Activated T-helper 17 cell treated with anti-CD3 and anti-CD28 coated beads, Interleukin-2, amount 50 U/mL, for 72 hours (primary cell): ENCODE measurements at places on chromosomes 7 and 10.

DNA sequence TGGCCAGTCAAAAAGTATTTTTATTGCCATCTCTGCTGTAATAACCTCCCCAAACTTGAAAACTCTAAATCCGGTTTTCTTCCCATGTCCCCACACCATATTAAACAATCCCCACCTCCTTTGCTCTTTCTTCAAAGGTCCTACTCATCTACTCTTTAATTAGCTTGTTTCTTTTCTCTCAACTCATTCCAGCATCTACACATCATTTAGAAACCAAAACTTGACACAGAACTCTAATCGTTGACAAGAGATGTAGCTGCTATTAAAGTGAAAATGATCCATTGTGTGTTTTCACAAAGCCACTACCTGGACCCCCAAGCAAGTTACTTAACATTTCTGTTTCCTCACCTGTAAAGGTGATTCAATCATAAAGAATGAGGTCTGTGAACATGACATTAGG is 436.3 kb upstream of the NPVF start:
- no peak for ATAC-seq

DNA sequence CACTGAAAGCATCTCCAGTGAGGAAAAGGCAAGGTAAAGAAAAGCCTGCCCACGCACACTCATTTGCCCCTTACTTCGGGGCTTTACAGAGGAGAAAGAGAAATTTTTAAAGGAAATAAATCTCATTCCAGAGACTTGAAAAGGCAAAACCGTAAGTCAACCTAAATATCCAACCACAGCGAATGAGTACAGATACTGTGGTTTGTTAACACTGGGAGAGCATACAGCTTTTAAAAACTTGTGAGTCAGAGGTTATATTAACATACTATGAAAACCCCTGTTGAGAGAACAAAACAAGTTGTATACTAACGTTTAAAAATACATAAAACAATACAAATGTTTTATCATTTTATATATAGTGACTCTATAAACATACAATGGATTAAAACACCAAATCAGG is 28.6 kb upstream of the ST7 start:
- ATAC-seq = peak; percentile 60

GRCh38 chr7:106064316-106064715 is 47.8 kb downstream of the SYPL1 start:
- ATAC-seq = no peak

DNA sequence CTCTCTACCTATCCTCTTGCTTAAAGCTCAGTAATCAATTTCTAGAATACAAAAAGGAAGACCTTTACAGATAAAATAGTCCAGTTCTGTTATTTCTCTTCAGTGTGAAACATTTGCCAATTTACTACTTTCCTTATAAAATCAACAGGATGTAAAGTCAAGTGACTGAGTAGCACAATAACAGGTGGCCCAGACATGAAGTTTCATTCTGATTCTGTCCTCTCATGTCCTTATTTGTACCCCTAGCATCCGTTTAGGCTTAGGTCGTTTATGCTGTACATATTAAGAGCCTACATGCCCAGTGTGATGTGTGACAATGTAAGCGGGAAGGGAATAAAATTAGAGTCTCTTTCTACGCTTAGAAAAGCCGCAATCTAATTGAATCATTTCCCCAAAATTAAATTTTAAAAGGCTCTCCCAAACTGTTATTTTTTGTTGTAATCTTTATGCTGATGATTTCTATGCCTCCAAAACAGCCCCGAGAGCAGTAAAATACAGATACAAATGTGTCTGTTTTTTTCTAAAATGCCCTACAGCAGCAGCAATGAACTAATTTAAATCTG is 29.1 kb downstream of the EPC1 start:
- peak; percentile 85 for ATAC-seq

DNA sequence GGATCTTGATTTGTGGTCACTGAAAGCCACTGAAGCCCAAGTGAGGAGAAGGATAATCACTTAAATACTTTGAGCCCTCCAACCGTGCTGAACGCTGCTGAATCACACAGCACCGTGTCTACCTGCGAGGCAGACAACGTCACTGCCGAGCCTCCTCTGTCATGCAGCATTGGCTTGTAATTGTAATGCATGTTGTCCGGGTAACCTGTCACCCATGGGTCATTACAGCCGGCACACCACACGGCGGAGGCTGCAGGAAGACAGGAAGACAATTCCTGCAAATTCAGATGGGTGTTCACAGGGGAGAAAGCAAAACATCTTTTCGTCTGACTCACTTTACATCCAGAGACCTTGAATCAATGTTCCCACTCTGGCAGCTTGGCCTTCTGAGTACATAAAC is 546.1 kb upstream of the FOXK1 start:
- no peak for ATAC-seq

DNA sequence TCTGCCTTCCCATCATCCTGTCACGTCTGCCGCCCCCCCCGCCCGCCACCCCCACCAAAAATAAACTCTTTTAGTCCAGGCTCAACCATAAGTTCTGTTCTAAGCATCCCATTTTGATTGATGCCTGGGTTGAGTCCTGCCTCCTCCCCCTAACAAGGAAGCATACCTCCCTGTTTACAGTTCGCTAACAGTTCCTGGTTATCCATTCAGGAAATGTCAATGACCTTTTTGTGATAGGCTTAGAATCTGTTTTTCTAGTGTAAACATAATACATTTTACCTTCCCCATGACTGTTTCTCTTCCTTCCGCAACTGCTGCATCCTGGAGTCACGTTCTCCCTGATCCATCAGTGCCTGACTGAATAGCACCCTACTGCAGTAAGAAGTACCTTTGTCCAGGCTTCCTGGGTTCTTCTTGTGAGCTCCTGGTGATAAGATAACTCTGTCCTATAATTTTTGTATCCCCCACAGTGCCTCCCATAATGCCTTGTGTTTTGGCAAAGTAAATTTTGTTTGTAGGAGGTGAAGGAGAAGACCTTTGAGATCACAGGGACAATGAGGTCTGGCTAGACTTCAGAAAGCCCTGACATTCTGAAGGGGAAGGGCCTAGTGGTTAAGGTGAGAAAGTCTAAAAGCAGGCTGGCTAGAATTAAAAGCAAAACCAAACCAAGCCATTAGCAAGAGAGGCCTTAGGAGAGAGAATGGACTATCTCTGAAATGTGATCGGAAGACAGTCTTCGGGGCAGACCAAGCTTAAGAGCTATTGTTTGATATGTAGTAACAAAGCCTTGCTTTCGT is 7.3 kb downstream of the AGFG2 start:
- ATAC-seq = peak; percentile 7

- no peak for ATAC-seq
Observed at GRCh38 chr10:88190123-88190522, 326.7 kb downstream of the PTEN start.

DNA sequence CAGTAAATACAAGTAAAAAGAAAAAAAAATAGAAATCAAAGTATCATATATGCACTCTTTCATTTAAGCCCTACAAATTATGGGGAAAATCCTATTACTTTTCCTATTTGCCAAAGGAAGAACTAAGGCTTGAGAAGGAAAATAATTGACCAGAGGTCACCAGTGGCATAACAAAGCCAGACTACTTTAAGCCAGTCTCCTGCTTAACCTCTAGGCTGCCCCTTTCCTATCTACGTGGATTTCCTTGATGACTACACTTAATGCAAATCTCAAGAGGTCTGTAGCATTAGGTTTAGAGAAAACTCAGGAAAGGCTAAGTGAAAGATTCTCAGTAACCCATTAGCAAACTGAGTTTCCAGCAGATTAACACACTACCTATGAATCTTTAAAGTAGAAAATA is 49.8 kb downstream of the TPK1 start:
- ATAC-seq = no peak

DNA sequence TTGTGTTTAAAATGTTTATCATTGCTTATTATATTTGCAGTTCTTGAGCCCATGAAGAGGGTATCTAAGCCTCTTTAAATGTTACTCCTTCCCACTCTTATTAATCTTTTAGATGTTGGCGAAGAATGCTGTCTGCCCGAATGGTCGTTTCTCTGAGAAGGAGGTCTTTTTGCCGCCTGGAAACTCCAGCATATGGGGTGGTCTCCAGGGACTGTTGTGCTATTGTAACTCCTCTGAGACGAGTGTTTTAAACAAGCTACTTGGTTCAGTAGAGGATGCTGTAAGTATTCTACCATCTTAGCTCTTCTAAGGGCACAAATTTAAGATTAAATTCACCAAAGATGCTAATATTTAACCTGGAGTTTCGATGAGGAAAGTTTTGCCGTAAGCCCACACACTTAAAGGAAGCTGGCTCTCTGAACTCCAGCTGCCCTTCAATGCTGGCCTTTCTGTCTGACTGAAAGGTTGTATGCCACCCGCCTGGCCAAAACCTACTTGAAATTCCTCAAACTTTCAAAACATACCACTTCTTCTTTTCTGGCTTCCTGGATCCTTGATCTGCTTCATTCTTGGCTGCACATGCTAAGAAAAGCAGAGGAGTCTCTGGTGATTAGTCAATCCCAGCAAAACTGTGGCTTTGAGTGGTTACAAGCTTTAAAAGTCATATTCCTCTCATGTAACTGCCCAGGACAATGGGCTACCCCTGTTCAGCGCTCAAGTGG is 74.7 kb downstream of the ABCA13 start:
- ATAC-seq = no peak

- no peak for ATAC-seq
Observed at GRCh38 chr7:74380720-74381119, 73.0 kb upstream of the GTF2IRD1 start.

DNA sequence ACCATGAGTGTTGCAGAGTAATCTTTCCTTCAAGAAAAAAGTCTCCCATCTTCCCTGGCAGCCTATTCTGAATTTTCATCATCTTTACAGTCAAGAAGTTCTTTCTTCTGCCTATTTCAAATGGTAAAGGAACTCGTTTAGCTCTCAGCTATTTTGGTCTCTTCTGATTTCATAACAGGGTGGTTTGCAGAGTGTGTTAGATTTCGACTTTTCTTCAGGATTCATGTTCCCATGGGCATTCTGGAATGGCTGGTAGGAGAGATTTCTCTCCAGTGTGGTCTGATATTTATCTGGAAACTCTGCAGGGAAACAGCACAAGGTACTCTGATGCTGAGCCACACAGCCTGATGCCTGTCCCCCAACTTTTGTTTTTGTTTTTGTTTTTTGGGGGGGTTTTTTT is 111.1 kb upstream of the FAM171A1 start:
- no peak for ATAC-seq

DNA sequence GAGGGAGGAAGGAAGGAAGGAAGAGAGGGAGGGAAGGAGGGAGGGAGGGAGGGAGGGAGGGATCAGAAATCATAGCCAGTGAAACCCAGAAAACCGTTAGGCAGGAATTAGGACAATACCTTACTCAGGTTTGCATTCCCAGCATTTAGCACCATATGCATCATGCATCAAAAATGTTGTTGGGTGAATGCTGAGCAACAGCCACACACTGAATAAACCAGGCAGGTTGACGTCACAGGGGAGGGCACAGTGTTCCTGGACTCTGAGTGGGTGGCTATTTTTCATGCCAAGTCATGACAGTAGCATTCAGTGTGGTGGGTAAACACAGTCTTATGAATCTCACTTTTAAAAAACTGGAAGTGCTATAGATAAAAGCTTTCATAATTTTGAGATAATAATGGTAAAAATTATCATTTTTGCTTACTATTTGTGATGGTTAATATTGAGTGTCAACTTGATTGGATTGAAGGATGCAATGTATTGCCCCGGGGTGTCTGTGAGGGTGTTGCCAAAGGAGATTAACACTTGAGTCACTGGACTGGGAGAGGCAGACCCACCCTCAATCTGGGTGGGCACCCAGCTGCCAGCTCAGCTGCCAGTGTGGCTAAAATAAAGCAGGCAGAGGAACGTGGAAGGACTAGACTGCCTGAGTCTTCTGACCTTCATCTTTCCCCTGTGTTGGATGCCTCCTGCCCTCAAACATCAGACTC is 199.1 kb upstream of the PRKCQ start:
- ATAC-seq = peak; percentile 65

GRCh38 chr10:62217683-62218082 is 51.0 kb downstream of the RTKN2 start:
- no peak for ATAC-seq

DNA sequence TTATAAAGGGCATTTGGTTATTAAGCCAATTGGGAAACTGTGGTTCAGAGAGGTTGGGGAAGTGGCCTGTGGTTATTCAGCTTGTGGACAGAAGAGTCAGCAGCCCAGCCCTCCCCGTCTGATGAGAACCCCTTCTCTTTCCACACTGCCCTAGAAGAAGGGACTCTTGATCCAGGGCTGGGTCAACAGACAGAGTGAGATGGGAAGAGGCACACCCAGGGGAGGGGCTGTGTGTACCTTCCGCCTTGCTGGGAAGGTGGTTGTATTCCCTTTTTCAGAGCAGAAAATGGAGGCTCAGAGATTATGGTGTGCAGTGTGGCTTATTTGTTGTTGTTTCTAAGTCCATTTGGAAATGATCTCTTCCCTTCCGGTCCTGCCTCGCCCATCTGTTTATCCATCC is 103.4 kb downstream of the GRK5 start:
- no peak for ATAC-seq

- no peak for ATAC-seq
Observed at GRCh38 chr7:120554960-120555571, 282.1 kb downstream of the KCND2 start.

DNA sequence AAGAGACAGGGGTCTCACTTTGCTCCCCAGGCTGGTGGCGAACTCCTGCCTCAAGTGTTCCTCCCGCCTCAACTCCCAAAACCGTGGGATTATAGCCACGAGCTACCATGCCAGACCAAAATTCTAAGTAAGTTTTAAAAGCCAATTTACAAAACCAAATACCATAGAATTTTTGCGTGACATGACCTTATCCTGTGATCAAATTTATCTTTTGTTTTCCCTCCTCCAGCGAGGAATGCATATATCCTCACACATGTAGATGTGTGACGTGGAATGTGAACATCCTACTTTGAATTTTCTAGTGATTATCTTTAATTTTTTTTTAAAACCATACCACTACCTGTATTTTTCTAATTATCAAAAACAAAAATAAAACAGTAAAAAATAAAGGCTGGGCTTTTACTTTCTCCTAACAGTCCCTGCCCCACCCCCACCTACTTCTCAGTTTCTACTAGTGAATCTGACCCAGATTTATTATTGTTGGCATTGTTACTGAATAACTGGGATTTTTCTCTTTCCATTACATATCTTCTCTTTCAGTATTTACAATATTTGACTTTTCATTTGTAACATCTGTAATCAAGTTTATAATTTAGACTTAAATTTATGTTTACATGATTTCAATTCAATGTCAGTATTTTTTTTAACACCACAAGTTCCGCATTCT is 26.0 kb downstream of the CYTH3 start:
- ATAC-seq = no peak

DNA sequence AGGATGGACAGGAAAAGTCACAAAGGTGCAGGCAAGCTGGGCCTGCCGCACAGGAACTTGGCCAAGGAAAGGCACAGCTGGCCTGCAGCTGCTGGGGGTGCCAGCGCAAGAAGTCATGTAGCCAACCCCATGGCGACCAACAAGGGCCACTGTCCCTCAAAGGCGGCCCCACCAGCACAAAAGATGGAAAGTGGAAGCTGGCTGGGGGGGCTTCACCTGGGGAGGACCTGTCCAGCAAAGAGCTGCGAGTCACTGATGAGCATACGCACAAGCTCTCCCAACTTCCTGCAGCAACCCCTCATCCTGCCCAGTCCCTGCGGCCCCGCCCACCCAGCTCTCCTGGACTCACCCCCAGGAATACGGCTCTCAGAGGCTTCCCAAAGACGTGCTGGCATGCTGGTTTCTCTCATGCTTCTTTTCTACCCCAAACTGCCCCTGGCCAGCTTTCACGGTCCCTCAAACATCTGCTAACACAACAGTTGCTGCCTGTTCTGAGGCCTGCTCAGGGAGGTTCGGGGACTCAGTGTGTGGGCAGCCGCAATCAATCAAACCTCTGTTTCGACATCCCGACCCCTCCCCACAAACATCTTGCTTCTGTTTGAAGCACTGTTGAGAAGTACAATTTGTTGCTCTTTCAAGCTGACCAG is 67.6 kb downstream of the FAM53B start:
- no peak for ATAC-seq
